ENCODE measurements at places on chromosomes 7 and 10.

DNA sequence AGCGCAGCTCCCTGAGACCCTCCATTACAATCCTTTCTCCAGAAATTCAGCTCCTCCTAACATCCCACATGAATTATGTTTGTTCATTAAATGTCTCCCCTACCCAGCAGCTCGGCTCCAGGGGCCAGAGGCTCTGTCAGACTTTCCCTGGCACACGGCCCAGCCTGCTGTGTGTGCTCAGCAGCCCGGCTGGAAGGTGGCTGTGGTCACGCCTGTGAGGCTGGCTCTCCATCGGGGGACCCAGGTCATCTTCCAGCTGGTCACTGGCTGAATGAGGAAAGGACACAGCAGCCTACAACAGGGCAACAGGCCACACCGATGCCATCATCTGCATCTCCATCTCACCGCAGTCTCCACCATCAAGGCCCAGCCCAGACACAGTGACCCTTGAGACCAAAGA lies 219.8 kb downstream of the MAD1L1 start:
- DNase-seq = no peak

DNA sequence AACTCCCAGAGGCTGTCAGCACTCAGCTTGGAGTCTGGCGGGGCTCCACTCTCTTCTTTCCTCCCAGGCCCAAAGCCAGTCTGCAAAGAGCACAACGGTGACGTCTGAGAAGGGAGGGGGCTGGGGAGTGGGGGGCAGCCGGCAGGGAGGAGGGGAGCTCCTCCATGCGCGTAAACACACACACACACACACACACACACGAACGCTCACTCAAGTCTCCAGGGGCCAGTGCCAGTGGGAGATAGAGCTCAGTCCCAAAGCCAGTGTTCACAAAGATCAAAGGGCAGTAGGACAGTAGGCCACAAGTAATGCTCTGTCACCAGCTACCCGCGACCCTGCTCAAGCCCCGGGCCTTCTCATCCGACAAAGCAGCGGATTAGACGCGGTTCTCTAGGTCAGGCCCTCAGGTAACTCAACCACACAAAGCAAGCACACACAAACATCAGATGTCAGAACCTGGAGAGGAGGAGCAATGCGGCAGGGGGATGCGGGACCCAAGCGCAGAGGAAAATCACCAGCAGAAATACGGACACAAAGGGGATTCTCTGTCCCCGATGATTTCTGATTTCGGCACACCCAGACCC lies 19.9 kb downstream of the TCAF1 start:
- peak; percentile 35 for DNase-seq

GRCh38 chr10:127193125-127193524 lies 3.3 kb downstream of the INSYN2A start:
- DNase-seq = no peak

DNA sequence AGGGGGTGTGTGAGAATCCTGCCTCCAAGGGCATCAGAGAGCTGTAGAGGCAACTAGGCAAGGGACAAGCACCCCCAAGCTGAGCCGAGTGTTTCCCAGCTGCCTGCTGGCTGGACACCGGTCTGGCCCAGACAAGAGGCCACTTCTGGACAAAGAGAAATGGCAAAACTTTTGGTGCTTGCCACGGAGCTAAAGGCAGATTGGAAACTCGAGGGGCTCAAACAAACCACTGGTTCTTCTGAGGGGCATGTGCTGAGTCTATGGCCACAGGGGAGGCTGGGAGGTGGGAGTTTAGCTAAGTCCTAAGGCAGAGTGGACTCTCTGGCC lies 66.5 kb upstream of the INPP5A start:
- DNase-seq = no peak

All from naive thymus-derived CD8-positive, alpha-beta T cell (primary cell).